ENCODE measurements at places on chromosomes 3 and 15. TPM values are rescaled to one million over a fixed set of nuclear protein-coding genes. Genes with fewer than 3 reads are reported as not detected.

The RBP2 gene
- not detected for total RNA-seq

- peak; percentile 81 for DNase-seq
Observed at GRCh38 chr15:71278989-71279756, 163.9 kb downstream of the THSD4 start.

- no peak for DNase-seq
Observed at GRCh38 chr15:27459836-27460235, 488.9 kb downstream of the GABRG3 start.

DNA sequence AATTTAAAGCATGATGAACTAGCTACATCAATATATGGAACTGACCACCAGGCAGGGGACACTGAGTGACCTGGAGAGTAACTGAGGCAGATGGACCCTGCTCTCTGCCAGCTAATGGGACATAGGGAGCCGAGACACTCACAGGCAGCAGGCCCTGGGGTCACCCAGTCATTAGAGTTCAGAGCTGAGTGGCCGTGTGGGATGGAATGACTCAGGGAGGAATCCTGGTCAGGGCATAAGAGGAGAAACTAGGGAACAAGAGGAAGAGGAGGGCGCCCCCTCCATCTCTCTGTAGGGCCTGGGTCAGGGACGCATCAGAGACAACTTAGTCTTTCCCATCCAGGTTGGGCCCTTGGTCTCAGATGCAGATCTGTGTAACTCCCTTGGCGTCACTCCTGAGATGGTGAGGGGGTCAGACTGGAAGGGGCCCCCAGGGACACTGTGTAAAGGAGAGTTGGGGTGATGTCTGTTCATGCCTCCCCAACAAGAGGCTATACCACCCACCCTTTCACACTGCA, 39.8 kb downstream of the CCDC12 start:
- DNase-seq, result no peak

- DNase-seq, result no peak
Observed at GRCh38 chr3:190070622-190071347, 49.9 kb downstream of the P3H2 start.

- DNase-seq, result no peak
Observed at GRCh38 chr3:143329567-143330211, 210.1 kb downstream of the CHST2 start.

GRCh38 chr15:63363292-63363691, 18.4 kb downstream of the CA12 start:
- DNase-seq, result no peak

- no peak for DNase-seq
Observed at GRCh38 chr3:5294356-5294755, 106.8 kb downstream of the EDEM1 start.

All from suprapubic skin (tissue), 4 donors.